GM23248 (cell line): ENCODE measurements at places on chromosomes 1 and 21. TPM values are rescaled to one million over a fixed set of nuclear protein-coding genes. Genes with fewer than 3 reads are reported as not detected.

Gene VANGL2
- total RNA-seq, result not detected in 2 replicates

Gene PGLYRP4
- total RNA-seq, result not detected in 2 replicates

Gene CD1B
- not detected in 2 replicates for total RNA-seq

Gene HENMT1
- 2.4 and 7.2 TPM in 2 replicates for total RNA-seq

Gene ZNF648
- not detected in 2 replicates for total RNA-seq

Gene UMODL1
- total RNA-seq, result not detected in 2 replicates
